ENCODE measurements at places on chromosomes 12 and 14. TPM values are rescaled to one million over a fixed set of nuclear protein-coding genes. Genes with fewer than 3 reads are reported as not detected.
A peak's percentile ranks its signal among the peaks of the same experiment; 100 is the strongest.

The ADAM21 gene
- total RNA-seq, result not detected

The AMN1 gene
- 27.2 TPM for total RNA-seq

The FLRT2 gene
- total RNA-seq, result 45.4 TPM

The ATXN3 gene
- 95.9 TPM for total RNA-seq

The CMA1 gene
- not detected for total RNA-seq

The FAM177A1 gene
- 73.8 TPM for total RNA-seq

- H3K36me3 ChIP-seq, result no peaks in the 10 kb centered on the region
- no peak overlapping the region for H3K4me3 ChIP-seq
- H3K4me1 ChIP-seq, result no peaks in the 10 kb centered on the region
- no peaks in the 10 kb centered on the region for H3K27me3 ChIP-seq
- no peak for DNase-seq
- no peak overlapping the region for H3K27ac ChIP-seq
These were observed 42.8 kb downstream of the PRICKLE1 start for GRCh38 chr12:42546709-42547108.

- peaks cover 11% of the 10 kb centered on the region for H3K36me3 ChIP-seq
- H3K4me3 ChIP-seq, result no peak overlapping the region
- H3K27me3 ChIP-seq, result no peaks in the 10 kb centered on the region
- no peak overlapping the region for H3K27ac ChIP-seq
- DNase-seq, result no peak
- H3K4me1 ChIP-seq, result no peaks in the 10 kb centered on the region
These were observed 68.8 kb downstream of the IPO8 start for GRCh38 chr12:30626847-30627246.

DNA sequence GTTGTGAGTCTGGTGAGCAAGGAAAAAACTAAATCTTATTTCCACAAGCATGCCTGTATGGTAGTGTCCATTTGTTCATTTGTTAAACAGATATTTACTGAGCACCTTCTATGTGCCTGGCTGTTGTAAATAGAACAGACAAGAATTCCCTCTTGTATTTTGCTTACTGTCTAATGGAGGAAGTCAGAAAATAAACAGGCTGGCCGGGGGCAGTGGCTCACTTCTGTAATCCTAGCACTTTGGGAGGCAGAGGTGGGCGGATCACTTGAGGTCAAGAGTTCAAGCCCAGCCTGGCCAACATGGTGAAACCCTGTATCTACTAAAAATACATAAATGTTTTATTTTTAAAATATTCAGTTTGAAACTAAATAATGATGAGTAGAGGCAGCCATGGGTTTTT, 79.3 kb downstream of the GTF2A1 start:
- no peaks in the 10 kb centered on the region for H3K27me3 ChIP-seq
- H3K36me3 ChIP-seq, result no peaks in the 10 kb centered on the region
- H3K27ac ChIP-seq, result no peak overlapping the region
- no peaks in the 10 kb centered on the region for H3K4me1 ChIP-seq

DNA sequence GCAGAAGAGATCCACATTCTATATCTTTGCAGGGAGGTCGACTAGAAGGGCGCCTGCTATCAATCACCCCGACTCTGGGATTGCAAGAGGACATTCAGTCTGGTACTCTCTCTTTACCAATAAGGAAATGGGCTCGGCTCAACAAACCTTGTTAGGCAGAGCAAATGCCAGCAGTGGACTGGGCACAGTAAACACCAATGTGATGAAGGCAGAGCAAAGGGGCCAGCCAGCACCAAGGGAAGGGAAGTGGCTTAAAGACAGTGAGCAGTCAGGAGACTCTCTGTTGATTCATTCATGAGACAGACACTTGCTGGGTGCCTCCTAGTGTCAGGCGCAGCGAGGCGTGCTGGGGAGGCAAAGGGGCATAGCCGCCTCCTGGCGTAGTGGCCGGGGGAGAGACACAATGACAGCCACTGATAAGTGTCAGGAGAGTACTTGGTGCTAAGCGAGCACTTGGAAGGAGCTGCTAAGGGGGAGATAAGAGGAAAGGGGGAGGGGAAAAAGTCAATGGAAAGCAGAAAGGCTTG, 34.1 kb downstream of the TMCC3 start:
- H3K27me3 ChIP-seq, result no peaks in the 10 kb centered on the region
- H3K27ac ChIP-seq, result no peak overlapping the region
- H3K4me1 ChIP-seq, result peaks cover 7% of the 10 kb centered on the region
- H3K4me3 ChIP-seq, result no peak overlapping the region

- H3K4me1 ChIP-seq, result no peaks in the 10 kb centered on the region
- no peaks in the 10 kb centered on the region for H3K27me3 ChIP-seq
- no peak overlapping the region for H3K4me3 ChIP-seq
- DNase-seq, result no peak
These were observed 1087.8 kb upstream of the TMEM132C start for GRCh38 chr12:127179176-127179575.

DNA sequence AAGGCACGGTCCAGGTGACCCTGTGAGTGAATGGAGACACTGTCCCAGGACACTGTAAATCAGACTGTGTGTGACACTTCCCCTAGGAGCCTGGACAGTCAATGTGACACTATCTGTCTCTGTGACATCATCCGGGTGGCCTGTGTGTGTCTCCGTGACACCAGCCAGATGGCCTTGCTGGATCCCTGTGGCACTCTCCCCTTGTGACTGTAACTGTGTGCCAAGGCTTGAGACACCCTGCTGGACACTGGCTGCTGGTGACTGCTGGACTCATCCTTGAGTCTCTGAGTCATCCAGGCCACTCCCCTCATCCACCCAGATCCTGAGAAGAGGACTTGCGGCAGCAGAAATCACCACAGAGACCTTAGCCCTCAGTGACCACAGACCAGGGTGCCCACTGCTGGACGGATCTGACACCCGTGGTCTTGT, 51.6 kb downstream of the MVK start:
- no peak overlapping the region for H3K4me3 ChIP-seq
- H3K27me3 ChIP-seq, result no peaks in the 10 kb centered on the region
- DNase-seq, result no peak
- H3K4me1 ChIP-seq, result no peaks in the 10 kb centered on the region
- H3K36me3 ChIP-seq, result no peaks in the 10 kb centered on the region

GRCh38 chr14:50001151-50001998, 108.5 kb downstream of the ARF6 start:
- no peaks in the 10 kb centered on the region for H3K27me3 ChIP-seq
- peaks cover 38% of the 10 kb centered on the region for H3K4me1 ChIP-seq
- no peaks in the 10 kb centered on the region for H3K36me3 ChIP-seq
- DNase-seq, result no peak
- H3K27ac ChIP-seq, result peak overlapping the region; percentile 93

- H3K4me1 ChIP-seq, result no peaks in the 10 kb centered on the region
- H3K27me3 ChIP-seq, result no peaks in the 10 kb centered on the region
- no peak overlapping the region for H3K4me3 ChIP-seq
- DNase-seq, result no peak
- no peak overlapping the region for H3K27ac ChIP-seq
These were observed 342.3 kb downstream of the SYT1 start for GRCh38 chr12:79206871-79207270.

DNA sequence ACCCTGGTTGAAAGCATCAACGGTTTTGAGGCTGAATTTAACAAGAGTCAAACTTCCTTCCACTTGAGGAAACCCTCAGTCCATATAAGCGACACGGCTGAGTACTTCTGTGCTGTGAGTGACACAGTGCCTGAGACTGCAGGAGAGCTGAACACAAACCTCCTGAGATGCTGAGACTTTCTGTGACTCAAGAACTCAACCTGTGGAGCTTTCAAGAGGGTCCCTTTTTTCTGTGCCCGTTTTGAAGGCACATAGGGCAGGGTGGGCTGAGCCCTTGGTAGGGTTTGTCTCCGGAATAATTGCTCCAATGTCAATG, 305.3 kb upstream of the OR4E1 start:
- no peaks in the 10 kb centered on the region for H3K4me1 ChIP-seq
- H3K27me3 ChIP-seq, result no peaks in the 10 kb centered on the region
- H3K27ac ChIP-seq, result no peak overlapping the region
- no peaks in the 10 kb centered on the region for H3K36me3 ChIP-seq

DNA sequence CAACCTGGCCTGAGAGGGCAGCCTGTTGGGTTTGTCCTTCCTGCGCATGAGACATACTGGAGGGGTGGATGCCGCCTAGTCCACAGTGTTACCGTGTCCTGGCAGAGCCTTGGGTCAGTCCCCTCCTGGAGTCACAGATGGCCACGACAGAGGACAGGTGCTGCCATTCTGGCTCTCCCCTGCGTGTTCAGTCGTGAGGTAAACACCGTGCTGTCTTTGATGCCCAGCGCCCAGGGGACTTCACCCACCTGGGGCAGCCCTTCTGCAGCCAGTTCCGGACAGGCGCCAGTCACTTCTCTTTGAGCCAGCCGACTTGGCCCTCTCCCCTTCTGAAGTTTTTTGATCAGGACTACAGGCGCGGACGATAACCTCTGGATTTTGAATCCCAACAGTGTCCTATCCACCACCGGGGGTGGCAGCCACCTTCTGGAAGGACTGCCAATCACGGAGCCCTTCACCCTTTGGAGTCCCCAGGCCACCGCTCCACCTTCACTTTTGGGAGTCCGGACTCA, 933.0 kb downstream of the DIO2 start:
- peak overlapping the region; percentile 85 for H3K4me3 ChIP-seq
- no peaks in the 10 kb centered on the region for H3K36me3 ChIP-seq
- no peak overlapping the region for H3K27ac ChIP-seq
- H3K27me3 ChIP-seq, result no peaks in the 10 kb centered on the region

GRCh38 chr12:6608592-6609281, 1.6 kb upstream of the CHD4 start:
- H3K27ac ChIP-seq, result peak overlapping the region; percentile 74
- H3K4me1 ChIP-seq, result peaks cover 29% of the 10 kb centered on the region
- DNase-seq, result no peak
- H3K36me3 ChIP-seq, result no peaks in the 10 kb centered on the region

GRCh38 chr12:25557830-25558436, 4.8 kb upstream of the LMNTD1 start:
- DNase-seq, result no peak
- no peak overlapping the region for H3K27ac ChIP-seq
- H3K27me3 ChIP-seq, result no peaks in the 10 kb centered on the region
- H3K4me3 ChIP-seq, result no peak overlapping the region
- no peaks in the 10 kb centered on the region for H3K36me3 ChIP-seq
- H3K4me1 ChIP-seq, result no peaks in the 10 kb centered on the region

GRCh38 chr14:55571125-55571889, 8.7 kb upstream of the KTN1 start:
- H3K36me3 ChIP-seq, result no peaks in the 10 kb centered on the region
- no peak for DNase-seq
- no peaks in the 10 kb centered on the region for H3K4me1 ChIP-seq
- H3K4me3 ChIP-seq, result no peak overlapping the region
- H3K27ac ChIP-seq, result no peak overlapping the region

DNA sequence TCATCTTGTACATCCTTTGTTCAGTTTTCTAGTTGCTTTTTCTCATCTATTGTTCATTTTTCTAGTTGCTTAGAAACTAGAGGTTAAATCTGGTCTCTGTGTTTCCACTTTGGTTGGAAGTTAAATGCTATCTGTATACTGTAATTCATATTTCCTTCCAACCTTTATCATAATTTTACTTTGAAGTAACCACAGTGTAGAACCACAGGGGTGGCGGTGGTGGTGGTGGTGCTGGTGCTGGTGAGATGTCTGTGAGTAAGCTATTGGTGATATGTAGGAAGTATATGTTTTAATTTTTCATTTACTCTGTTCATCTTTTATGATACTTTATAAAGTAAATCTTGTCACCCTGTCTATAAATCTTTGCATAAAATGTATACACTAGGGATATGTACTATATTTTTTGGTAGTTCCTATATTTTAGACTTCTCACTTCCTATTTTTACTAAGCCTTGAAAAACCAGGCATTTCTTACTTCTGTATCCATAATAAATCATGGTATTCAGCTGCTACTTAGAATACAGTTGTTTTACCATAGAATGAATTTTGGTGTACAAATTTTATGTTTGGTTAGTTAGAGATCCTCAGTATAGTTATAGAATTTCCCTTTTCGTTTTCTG, 31.9 kb downstream of the CCDC91 start:
- H3K27me3 ChIP-seq, result no peaks in the 10 kb centered on the region
- DNase-seq, result no peak

Data from thoracic aorta (tissue), 2 donors.